Tibial nerve (tissue), 4 donors: ENCODE measurements at places on chromosomes 6 and 20. TPM values are rescaled to one million over a fixed set of nuclear protein-coding genes. Genes with fewer than 3 reads are reported as not detected.

Gene PDYN
- not detected for total RNA-seq

Gene JAG1
- 93.1 TPM for total RNA-seq

Gene ZNF311
- 1.2 TPM for total RNA-seq

Gene SOX4
- 9.2 TPM for total RNA-seq

Gene CRISP2
- total RNA-seq, result not detected

Gene TINAG
- not detected for total RNA-seq

DNA sequence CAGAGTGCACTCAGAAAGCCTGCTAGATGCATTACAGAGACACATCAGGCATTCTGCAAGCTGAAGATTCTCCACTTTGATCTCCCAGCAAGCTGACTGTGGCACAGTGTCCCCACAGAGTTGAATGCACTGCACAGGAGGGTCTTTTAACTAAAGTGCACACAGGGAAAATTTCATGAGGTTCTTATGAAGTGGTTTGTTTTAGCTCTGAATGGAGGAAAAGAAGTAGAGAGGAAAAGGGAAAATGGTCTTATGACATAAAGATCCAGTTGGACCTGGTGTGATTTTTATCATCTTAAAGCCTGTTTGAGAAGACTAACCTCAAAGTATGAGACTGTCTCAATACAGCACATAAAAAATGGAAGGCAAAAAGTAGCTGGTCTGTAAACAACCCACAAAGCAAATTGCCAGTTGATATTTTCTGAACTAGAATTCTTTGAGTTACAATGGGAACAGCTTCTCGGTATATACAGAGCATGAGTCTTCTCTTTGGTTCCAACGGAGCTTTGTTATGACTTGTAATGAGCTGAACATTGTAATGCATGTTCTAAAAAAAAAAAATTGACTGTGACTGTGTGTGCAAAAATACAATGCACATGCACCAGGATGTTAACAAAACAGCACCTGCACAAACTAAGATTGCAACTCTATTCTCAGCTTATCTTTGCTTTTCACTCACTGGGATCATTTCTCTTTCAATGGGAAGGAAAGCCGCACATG is 383.0 kb upstream of the ID4 start:
- no peaks in the 10 kb centered on the region for H3K4me1 ChIP-seq
- H3K4me3 ChIP-seq, result no peak overlapping the region
- H3K27ac ChIP-seq, result no peak overlapping the region

DNA sequence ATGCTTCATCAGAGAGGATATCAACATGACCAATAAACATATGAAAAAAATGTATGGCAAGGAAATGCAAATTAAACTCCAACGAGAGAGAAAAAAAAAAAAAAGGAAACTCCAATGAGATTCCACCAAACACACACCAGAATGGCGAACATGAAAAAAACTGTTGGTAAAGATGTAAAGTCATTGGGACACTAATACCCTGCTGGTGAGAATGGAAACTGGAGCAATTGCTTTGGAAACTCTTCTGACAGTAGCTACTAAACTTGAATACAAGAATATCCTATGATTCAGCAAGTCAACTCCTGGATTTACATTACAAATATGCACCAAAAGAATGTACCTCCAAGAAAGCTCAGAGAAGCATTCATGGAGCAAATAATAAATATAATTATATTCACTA is 260.7 kb upstream of the ECI2 start:
- DNase-seq, result no peak
- no peaks in the 10 kb centered on the region for H3K36me3 ChIP-seq
- no peak overlapping the region for H3K4me3 ChIP-seq
- H3K27me3 ChIP-seq, result no peaks in the 10 kb centered on the region
- peaks cover 6% of the 10 kb centered on the region for H3K4me1 ChIP-seq
- no peak overlapping the region for H3K27ac ChIP-seq

DNA sequence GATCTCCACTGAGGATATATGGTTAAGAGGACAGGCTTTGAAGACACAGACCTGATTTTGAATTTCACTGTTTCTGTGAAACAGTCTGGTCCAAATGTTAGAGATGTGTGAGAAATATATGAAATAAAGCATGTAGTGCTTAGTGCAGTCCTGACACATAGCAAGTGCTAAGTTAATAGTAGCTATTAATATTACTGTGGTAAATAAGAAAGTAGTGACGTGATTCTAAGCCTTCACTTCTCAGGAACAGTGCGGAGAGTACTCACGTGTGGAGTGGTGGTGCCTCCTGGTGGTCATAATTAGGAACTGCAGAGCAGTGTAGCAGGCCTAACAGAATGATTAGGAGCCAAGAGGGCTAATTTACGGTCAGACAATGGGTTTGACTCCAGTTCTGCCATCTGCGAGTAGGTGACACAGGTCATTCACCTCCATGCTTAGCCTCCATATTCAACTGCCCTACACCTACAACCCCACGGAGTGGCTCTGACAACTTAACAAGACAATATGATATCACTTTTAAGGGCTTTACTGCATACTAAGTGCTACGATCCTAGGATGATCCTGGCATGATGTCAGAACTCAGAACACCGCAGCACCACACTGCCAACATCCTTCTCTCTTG is 106.2 kb downstream of the JPH2 start:
- no peak overlapping the region for H3K4me3 ChIP-seq
- no peak overlapping the region for H3K27ac ChIP-seq
- H3K36me3 ChIP-seq, result no peaks in the 10 kb centered on the region
- H3K4me1 ChIP-seq, result no peaks in the 10 kb centered on the region
- DNase-seq, result peak; percentile 84

DNA sequence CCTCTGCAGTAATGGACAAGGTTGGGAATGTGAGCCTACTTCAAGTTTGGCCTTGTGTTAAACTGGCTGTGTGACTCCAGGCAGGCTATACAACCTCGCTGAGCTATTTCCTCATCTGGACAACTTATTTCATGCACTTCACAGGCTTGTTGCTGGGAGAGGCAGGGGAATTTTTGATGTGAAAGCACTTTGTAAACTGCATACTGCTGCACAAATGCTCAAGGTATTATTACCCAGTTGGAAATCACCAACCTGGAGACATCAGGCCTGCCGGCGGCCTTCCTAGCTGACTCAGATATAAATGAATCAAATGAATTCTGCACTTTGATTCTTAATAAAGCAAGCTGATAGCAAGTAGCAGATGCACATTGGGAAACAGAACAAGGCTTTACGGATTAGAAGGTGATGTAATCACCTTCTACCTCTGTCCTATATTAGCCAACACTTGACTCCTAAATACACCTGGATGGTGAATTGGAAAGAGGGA is 10.1 kb downstream of the JARID2 start:
- H3K4me1 ChIP-seq, result peaks cover 25% of the 10 kb centered on the region
- H3K27ac ChIP-seq, result no peak overlapping the region
- no peaks in the 10 kb centered on the region for H3K27me3 ChIP-seq
- no peaks in the 10 kb centered on the region for H3K36me3 ChIP-seq
- DNase-seq, result no peak
- H3K4me3 ChIP-seq, result no peak overlapping the region

DNA sequence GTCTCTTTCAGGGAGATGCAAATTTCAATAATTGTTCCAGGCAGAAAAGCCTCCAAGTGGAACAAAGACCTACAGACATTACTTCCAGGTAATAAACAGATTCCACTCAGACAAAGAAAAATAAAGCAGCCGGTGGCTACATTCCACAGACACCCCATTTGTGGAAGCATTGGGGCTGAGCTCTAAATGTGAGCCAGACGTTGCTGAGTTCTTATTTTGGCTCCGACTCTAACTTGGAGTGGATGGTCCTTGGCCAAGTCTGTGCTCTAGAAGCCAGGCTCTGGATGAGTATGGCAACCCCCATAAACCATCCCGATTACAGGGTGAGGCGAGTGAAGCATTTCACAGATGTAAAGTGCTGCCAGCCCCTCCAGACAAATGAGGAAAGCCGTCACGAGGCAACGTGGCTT is 6.6 kb downstream of the TRAM2 start:
- H3K36me3 ChIP-seq, result no peaks in the 10 kb centered on the region
- no peaks in the 10 kb centered on the region for H3K27me3 ChIP-seq
- H3K27ac ChIP-seq, result peak overlapping the region; percentile 40
- peaks cover 99% of the 10 kb centered on the region for H3K4me1 ChIP-seq
- H3K4me3 ChIP-seq, result no peak overlapping the region

- H3K4me3 ChIP-seq, result no peak overlapping the region
- H3K27me3 ChIP-seq, result no peaks in the 10 kb centered on the region
- no peak overlapping the region for H3K27ac ChIP-seq
- DNase-seq, result no peak
Measured at GRCh38 chr6:75085931-75086635, 119.8 kb downstream of the COL12A1 start.

- no peaks in the 10 kb centered on the region for H3K27me3 ChIP-seq
- no peak overlapping the region for H3K4me3 ChIP-seq
- H3K4me1 ChIP-seq, result peaks cover 2% of the 10 kb centered on the region
- no peaks in the 10 kb centered on the region for H3K36me3 ChIP-seq
Measured at GRCh38 chr6:37155394-37156312, 14.3 kb upstream of the PIM1 start.

DNA sequence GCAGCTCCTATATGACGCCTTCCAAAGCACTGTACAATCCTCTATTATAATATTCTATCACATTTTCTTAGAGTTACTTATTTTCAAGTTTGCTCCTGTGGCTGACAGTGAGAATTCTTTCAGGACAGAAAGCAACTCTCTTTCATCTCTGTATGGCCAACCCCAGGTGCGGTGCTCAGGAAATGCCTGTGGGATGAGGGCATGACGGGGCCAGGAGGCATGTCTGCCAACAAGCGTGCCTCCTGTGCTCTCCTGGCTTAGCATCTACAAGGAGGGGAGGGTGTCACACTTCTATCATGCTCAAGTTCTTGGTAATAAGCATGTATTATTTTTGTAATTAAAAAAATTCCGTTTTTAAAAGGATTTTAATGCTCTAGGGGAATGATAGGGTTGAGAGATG is 11.4 kb downstream of the MRPL14 start:
- H3K27ac ChIP-seq, result no peak overlapping the region
- no peak overlapping the region for H3K4me3 ChIP-seq
- H3K27me3 ChIP-seq, result no peaks in the 10 kb centered on the region
- DNase-seq, result no peak
- peaks cover 16% of the 10 kb centered on the region for H3K4me1 ChIP-seq
- no peaks in the 10 kb centered on the region for H3K36me3 ChIP-seq

DNA sequence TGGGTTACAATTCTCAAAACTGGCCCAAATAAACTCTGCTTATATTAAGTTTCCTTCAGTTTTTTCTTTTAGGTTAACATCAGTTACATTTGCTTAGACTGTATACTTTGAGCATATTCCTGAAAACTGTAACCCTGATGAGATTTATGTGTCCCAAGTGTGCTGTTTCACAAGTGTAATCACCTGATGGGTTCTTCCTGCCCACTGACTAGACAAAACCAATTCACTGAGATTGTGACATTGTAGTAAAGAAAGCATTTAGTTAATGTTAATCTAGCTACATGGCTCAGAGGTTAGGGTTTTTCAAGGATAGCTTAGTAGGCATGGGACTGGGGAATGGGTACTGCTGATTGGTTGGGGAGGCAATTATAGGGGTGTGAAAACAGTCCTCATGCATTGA is 53.6 kb downstream of the CCN2 start:
- H3K4me3 ChIP-seq, result no peak overlapping the region
- no peaks in the 10 kb centered on the region for H3K36me3 ChIP-seq
- DNase-seq, result no peak
- H3K4me1 ChIP-seq, result peaks cover 7% of the 10 kb centered on the region
- no peak overlapping the region for H3K27ac ChIP-seq

DNA sequence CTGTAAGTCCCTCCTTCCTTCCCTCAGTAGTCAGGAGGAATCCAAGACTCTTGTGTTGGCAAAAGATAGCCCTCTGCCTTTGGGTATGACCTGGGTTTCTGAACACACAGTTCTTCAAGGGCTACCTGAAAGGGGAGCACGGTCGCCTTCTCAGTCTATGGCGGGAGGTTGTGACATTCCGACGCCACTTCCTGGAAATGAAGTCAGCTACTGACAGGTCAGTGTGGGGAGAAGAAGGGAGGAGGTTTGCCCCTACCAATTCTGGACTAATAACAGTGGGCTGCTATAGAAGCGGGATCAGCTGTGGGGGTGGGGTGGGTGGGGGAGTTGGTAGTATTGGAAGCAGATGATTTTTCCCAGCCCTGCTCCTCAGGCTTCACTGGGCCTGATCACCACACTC is 11.5 kb downstream of the CEP250 start:
- no peaks in the 10 kb centered on the region for H3K36me3 ChIP-seq
- no peaks in the 10 kb centered on the region for H3K27me3 ChIP-seq
- H3K27ac ChIP-seq, result no peak overlapping the region
- H3K4me1 ChIP-seq, result no peaks in the 10 kb centered on the region

DNA sequence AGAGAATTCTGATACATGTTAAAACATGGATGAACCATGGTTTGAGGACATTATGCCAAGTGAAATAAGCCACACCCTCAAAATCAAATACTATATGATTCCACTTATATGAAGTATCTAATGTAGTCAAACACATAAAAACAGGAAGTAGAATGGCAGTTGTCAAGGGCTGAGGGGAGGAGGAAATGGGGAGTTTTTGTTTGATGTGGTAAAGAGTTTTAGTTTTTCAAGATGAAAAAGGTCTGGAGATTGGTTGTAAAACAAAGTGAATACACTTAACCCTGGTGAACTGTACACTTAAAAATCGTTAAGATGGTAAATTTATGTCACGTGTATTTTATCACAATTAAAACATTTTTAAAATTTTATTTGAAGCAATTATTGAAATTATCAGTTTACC is 127.4 kb upstream of the GRIK2 start:
- no peak overlapping the region for H3K27ac ChIP-seq
- no peaks in the 10 kb centered on the region for H3K4me1 ChIP-seq
- H3K4me3 ChIP-seq, result no peak overlapping the region
- H3K36me3 ChIP-seq, result no peaks in the 10 kb centered on the region
- DNase-seq, result no peak

DNA sequence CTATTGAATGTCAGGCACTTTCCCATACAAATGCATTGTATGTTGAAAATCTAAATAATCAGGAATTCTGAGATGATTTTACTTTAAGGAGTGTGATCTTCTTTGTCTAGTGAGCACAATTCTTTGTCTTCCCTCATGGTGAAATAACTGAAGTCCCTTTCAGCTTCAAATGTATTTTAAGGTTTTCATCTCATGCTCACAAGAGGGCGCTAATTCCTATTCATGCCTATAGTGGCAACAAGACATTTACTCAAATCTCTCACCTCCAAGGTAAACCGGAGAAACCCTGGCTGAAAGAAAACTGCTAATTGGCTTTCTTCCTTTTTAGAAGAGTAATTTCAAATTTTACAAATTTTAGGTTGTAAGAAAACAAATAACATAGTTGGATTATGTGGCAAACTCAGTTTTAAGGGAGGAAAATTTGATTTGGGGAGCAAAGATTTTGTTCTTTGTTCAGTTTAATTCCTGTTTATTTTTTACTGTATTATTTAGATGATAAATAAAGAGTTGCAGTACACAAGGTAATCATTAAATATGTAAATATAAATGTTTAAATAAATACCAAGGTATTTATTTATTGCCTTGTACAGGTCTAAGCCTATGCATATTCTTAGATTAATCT is 69.1 kb downstream of the SLC35F1 start:
- no peak overlapping the region for H3K27ac ChIP-seq
- H3K4me1 ChIP-seq, result no peaks in the 10 kb centered on the region
- H3K4me3 ChIP-seq, result no peak overlapping the region
- DNase-seq, result no peak

GRCh38 chr20:50399555-50399916 is 110.6 kb upstream of the PTPN1 start:
- DNase-seq, result no peak
- H3K27ac ChIP-seq, result peak overlapping the region; percentile 43
- H3K36me3 ChIP-seq, result no peaks in the 10 kb centered on the region
- H3K4me3 ChIP-seq, result no peak overlapping the region
